Hepatocyte (in vitro differentiated cells): ENCODE measurements at places on chromosomes 5 and 9. TPM values are rescaled to one million over a fixed set of nuclear protein-coding genes. Genes with fewer than 3 reads are reported as not detected.
A peak's percentile ranks its signal among the peaks of the same experiment; 100 is the strongest.

DNA sequence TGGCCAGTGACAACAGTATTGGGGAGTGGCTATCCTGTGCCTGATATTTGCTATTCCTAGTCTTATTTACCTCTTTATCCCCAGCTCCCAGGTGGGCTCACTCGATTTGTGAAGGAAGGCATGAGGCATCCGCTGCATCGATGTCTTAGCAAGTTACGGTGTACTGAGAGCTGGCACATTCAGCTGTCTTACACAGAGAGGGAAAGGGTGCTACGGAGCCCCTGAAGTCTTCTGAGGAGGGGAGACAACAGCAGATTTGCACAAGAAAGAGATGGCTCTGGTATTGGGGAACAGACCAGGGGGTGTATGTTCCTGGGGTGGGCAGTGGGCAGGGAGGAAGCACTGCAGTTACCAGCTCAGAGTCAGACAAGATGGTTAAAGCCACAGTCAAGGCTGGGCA is 172.6 kb downstream of the FGF18 start:
- no peak for DNase-seq

DNA sequence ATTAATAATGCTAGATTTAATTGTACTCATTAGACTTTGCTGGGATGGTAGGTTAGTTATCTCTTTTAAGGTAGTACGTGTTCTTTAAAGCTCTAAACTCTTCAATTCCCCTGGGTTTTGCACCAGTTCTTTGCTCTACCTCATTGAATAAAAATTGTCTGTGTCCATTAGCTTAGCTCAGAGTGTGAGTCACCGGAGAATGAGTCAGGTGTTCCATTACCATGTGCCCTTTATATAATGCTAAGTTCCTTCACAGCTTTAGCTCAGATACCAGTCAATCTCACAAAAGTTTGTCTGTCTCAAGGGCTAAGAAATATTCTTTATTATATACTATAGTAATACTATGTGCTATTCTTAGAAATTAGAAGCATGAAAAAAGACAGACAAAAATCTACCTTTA is 339.4 kb downstream of the PRELID2 start:
- peak; percentile 77 for DNase-seq

DNA sequence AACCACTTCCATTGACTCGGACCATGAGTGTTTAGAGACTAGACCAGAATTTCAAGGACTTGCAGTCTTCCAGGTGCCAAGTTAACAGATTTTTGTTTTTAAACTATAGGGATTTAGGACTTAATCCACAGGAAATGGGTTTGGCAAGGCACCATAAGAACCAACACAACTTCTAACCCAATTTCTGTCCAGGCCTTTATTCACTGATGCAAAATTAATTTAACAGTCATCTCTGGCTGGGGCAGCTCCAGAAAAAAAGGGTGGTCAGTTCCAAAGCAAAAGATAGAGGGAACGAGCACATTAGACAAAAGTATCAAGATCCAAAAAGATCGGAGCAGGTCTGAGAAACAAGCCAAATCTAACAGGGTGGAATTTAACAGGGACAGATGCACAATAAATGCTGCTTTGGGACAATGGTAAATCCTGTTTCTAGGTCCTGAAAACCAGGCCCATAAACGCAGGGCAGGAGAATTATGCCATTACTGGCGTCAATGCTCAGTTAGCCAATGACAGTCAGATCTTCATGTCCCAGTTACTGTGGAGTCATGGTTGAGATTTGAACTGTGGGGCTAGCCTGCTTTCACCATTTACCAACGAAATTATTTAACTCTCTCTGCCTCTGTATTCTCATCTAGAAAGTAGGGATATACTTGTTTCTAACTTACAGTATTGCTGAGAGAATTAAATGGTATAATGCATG is 590.8 kb upstream of the BRINP1 start:
- no peak for DNase-seq

- peak; percentile 88 for DNase-seq
Measured at GRCh38 chr9:111037708-111038330, 451 bp downstream of the LPAR1 start.

Gene TMEM252
- total RNA-seq, result 0.16 TPM in 1 of 2 replicates, not detected in the other

GRCh38 chr5:67591491-67591890 is 394.9 kb upstream of the CD180 start:
- DNase-seq, result no peak

GRCh38 chr5:61941637-61942036 is 364.4 kb upstream of the KIF2A start:
- no peak for DNase-seq

Gene POMT1
- 27.4 and 35.3 TPM in 2 replicates for total RNA-seq

Gene WDR38
- total RNA-seq, result not detected in 2 replicates

Gene TSLP
- total RNA-seq, result 0.07 and 0.08 TPM in 2 replicates

DNA sequence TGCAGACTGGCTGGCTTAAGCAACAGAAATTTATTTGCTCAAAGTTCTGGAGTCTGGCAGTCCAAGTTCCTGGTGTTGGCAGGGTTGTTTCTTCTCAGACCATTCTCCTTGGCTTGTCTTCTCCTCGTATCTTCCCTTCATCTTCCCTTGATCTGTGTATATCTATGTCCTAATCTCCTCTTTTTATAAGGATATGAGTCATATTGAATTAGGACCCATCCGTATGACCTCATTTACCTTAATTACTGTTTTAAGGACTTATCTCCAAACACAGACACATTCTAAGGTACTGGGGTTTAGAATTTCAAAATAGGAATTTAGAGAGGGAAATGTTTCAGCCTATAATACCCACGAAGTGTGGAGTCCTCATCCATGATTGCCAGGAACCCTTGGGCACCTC is 13.1 kb upstream of the LPAR1 start:
- no peak for DNase-seq

Gene SLCO6A1
- 0.52 and 1.2 TPM in 2 replicates for total RNA-seq

DNA sequence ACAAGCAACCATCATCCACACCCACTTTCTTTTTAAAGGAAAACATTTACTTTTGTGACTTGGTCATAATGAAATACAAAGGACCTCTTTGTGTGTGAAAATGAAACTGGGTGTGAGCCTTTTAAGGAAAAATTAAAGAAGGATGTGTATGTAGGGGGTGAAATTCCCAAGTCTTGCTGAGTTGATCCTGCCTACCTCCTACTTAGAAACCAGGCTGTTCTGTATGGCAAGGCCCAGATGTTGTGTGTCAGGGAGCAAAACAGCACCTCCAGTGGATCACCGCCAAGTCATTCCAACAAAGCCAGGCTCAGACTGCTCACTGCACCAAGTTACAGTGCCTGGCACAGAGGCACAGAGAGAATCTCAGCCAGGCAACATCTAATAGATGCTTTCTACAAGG is 198.5 kb upstream of the FBN2 start:
- DNase-seq, result peak; percentile 25

GRCh38 chr5:76083555-76084495 is 642 bp downstream of the SV2C start:
- DNase-seq, result peak; percentile 13

DNA sequence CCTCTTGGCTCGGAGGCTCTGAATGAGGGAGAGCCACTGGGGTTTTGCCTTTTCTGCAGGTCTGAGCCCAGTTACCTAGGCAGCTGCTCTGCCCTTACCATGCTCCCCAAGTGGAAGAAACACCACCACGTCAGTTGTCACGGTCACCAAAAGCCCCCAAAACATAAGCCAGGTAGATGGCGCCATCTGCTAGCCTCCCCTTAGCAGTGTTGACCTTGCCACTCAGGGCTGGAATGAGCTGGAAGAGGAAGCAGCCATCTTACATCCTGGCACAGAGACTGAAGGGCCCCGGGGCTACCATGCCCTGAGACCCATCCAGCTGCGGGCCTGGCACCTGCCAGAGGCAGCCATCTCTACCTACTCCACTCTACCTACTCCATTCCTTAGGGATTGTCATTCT is 7.4 kb downstream of the ZER1 start:
- DNase-seq, result no peak

- peak; percentile 27 for DNase-seq
Measured at GRCh38 chr5:123700624-123701287, 188.8 kb downstream of the CSNK1G3 start.

Gene PCDHA5
- total RNA-seq, result 2.2 and 2.5 TPM in 2 replicates

Gene NEUROG1
- not detected in 2 replicates for total RNA-seq

Gene CCDC152
- total RNA-seq, result 1.8 and 2.0 TPM in 2 replicates

Gene FTMT
- not detected in 2 replicates for total RNA-seq

Gene MLLT3
- 38.3 and 39.2 TPM in 2 replicates for total RNA-seq

DNA sequence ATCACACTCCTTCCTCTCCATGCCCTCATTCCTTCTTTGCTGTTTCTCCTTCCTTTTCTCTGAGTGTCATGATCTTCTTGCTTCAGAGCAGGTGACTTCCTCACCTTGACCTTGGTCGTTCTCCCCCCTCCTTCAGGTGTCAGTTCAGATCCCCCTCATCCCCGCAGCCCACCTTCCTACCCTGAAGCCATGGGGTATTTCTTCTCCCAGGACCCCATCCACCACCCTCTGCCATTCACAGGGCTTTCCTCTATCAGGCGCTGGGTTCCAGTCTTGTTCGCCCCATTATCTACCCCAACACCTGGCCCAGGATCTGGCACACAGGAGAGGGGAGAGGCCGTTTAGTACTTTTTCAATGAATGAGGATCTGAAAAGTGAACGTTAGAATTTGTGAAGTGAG is 101.0 kb downstream of the NSG2 start:
- no peak for DNase-seq

GRCh38 chr9:122133263-122133983 is 26.2 kb downstream of the NDUFA8 start:
- DNase-seq, result no peak

GRCh38 chr5:160657622-160658458 is 194.2 kb downstream of the ATP10B start:
- no peak for DNase-seq

GRCh38 chr9:88983865-88984542 is 7.3 kb upstream of the S1PR3 start:
- DNase-seq, result no peak

DNA sequence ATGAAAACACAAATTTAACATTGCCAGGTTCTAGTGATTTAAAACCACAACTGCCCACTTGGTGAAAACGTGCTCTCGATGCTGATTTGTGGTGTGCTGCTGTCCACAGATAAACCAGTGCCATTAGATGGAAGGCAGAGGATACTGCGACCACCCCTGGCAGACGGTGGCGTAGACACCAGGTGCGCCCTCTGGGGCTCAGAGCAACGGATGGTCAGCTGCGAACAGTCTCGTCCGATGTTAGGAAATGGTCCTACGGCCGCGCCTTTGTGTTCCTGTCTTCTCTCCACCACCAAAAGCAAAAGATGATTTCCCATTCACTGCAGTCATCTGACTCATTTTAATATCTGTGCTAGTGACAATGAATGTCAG is 43.2 kb downstream of the UBE2QL1 start:
- DNase-seq, result no peak
